NCI-H187 treated with DMSO at 0.1 percent for 48 hours (cell line): ENCODE measurements at places on chromosomes 1 and 21.

- DNase-seq, result no peak
Measured at GRCh38 chr1:105138458-105138893, 1388.8 kb downstream of the AMY1C start.

DNA sequence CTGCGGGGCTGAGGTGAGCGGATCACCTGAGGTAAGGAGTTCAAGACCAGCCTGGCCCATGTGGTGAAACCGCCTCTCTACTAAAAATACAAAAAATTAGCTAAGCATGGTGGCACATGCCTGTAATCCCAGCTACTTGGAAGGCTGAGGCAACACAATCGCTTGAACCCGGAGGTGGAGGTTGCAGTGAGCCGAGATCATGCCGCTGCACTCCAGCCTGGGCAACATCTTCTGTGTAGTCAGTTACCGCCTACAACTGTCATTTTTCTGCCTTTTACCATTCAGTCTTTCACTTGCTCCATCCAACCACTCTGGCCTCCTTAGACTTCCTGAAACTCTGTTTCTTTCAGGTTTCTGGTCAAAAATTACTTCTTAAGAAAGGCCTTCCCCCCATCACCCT is 2.2 kb downstream of the MYCBP start:
- no peak for DNase-seq

- no peak for DNase-seq
Measured at GRCh38 chr21:45154511-45155508, 80.4 kb downstream of the ADARB1 start.

DNA sequence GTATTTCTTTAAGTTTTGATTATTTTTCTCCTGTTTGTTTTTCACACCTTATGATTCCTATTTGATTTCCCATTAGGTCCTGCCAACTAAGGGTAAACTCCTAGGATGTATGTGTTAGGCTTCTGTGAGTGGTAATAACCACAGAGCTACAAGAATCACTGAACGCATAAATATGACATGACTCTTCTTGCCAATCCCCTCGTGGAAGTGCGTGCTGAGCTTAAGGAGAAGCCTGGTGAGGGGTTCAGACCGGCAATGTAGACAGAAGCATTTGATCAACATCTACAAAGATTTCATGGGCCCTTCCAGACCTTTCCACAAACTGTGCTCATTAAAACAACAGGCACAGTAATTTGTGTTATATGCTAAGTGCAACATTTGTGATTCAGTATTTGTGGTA is 273.8 kb upstream of the SNX7 start:
- DNase-seq, result no peak

- no peak for DNase-seq
Measured at GRCh38 chr1:118160806-118161205, 24.2 kb downstream of the SPAG17 start.

GRCh38 chr1:2443277-2444137 is 31.1 kb upstream of the PEX10 start:
- DNase-seq, result no peak

DNA sequence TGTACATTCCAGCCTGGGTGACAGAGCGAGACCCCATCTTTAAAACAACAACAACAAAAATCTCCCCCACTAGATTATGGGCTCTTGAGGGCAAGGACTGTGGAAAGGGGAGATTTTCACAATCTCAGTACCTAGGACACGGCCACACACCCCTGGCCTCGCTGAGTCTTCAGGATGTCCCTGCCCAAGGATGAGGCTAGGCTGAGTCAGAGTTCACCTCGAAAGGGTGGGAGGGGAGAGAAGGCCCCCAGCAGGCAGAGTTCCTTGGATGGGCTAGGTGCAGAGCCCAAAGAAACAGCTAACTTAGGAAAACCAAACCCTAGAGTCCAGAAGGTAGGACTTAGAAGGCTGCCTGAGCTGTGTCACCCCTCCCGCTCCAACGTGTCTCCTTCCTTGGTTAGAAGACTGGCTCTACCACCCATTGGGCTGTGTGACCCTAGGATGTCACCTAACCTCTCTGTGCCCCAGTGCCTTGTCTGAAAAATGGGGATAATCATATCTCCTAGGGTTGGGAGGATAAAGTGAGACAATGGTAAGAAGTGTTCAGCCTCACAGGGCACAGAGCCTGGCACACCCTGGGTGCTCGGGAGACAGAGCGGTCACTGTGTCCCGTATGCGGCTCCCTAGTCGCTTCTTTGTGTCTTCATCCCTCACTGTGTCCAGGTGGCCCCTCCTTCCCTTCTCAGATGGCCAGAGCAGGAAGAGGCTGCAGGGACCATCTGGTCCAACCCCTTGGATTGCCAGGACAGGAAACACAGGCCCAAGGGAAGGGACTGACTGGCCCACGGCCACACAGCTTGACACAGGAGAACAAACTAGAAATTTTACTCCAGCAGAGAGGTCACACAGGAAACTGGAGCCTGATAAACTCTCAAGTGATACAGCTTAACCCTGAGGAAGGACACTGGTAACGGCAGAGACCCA is 11.2 kb downstream of the TRIM62 start:
- no peak for DNase-seq

DNA sequence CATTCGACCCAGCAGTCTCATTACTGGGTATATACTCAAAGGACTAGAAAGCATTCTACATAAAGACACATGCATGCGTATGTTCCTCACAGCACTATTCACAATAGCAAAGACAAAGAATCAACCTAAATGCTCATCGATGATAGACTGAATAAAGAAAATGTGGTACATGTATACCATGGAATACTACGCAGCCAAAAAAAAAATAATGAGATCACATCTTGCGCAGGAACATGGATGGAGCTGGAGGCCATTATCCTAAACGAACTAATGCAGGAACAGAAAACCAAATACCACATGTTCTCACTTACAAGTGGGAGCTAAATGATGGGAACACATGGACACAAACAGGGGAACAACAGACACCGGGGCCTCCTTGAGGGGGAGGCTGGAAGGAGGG is 43.7 kb downstream of the ELF3 start:
- no peak for DNase-seq

DNA sequence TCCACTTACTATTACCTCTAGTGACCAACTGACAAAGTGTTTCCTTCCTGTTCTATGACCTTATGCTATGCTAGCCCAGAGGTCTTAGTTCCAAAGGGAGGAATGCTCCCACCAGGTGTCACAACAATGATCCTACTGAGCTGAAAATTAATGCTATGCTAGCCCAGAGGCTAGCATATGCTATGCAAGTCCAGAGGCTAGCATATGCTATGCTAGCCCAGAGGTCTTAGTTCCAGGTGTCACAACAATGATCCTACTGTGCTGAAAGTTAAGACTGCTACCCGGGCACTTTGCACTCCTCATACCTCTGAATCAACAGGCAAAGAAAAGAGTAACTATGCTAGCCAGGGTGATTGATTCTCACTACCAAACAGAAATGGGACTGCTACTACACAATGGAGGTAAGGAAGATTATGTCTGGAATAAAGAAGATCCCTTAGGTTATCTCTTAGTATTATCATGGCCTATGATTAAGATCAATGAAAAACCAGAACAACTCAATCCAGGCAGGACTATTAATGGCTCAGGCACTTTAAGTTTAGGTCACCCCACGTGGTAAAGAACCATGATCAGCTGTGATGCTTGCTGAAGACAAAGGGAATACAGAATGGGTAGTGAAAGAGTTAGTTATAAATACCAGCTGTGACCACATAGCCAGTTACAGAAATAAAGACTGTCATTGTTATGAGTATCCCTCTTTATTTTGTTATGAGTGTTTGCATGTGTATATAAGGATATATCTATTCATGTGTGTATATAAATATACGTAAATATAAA is 114.1 kb downstream of the CSMD2 start:
- DNase-seq, result no peak

DNA sequence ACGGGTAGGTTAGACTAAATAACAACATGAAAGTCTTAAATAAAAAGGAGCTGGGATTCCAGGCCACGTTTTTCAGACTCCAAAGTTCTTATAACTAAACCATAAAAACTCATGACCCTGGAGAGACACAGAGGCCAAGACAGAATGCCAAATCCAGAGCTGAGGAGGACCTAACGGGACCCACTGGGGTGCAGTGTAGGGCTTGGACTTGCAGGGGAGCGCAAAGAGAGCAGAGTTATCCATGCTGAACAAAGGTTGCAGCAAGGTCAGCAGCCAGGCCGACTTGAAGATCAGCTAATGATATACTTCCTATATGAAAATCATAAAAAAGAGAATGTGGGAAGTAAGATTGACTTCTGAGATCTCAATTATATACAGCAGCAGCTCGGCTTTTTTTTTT is 237.1 kb downstream of the TM2D1 start:
- no peak for DNase-seq

- no peak for DNase-seq
Measured at GRCh38 chr1:67134695-67135094, at the start of gene C1orf141. C1orf141 (minus strand) TSS chr1:67134970; CDS start chr1:67127240, 7,730 bp downstream.

DNA sequence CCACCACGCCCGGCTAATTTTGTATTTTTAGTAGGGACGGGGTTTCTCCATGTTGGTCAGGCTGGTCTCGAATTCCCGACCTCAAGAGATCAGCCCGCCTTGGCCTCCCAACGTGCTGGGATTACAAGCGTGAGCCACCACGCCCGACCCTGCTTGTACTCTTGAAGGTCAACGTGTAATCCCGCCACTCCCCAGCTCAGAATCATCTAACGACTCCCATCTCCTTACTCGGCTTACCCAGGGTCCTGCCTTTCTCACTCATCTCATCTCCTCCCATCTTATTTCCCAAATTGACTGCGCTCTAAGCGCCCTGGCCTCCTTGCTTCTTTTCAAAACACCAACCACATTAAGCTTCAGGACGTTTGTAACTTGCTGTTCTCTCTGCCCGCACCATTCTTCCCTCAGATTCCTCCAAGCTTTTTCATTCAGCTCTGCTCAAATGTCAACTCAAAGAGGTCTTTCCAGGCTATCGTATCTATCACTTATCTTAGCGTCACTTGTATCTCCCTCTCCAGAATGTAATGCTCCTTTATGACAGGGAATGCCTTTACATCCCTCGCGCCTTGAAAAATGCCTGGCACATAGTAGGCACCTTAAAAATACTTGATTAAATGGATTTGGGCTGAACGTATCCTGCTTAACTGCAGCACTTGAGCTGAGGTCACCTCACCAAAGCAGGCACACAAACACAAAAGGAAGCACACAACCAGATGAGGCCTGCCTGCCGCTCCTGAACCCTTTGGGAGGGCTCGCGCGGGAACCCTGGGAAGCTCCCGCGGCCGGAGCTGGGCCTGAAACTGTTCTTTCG is 1.4 kb upstream of the USP1 start:
- no peak for DNase-seq
